Glutamatergic neuron (in vitro differentiated cells): ENCODE measurements at places on chromosomes 3 and 15.

- DNase-seq: no peak
These were observed 33.9 kb downstream of the FSTL1 start for GRCh38 chr3:120416868-120417267.

GRCh38 chr3:2099028-2099671, 484 bp downstream of the CNTN4 start:
- DNase-seq: peak; percentile 63

DNA sequence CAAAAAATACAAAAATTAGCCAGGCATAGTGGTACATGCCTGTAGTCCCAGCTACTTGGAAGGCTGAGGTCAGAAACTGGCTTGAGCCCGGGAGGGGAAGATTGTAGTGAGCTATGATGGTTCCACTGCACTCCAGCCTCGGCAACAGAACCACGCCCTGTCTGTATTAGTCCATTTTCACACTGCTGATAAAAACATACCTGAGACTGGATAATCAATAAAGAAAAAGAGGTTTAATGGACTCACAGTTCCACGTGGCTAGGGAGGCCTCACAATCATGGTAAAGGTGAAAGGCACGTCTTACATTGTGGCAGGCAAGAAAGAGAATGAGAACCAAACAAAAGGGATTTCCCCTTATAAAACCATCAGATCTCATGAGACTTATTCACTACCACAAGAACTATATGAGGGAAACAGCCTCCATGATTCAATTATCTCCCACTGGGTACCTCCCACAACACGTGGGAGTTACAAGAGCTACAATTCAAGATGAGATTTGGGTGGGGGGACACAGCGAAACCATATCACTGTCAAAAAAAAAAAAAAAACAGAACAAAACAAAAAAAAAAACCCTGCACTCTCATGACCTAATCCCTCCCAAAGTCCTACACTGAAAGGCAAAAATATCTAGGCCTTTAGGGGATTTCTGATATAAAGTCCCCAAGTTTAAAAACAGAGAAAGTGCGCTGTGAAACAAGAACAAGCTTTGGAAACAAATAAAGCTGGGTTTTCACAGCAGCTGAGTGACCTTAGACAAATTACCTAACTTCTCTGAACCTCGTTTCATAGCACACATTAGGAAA, 224.7 kb downstream of the IGSF11 start:
- DNase-seq: no peak

- DNase-seq: no peak
These were observed 420.7 kb downstream of the ZNF385D start for GRCh38 chr3:21330293-21330692.

DNA sequence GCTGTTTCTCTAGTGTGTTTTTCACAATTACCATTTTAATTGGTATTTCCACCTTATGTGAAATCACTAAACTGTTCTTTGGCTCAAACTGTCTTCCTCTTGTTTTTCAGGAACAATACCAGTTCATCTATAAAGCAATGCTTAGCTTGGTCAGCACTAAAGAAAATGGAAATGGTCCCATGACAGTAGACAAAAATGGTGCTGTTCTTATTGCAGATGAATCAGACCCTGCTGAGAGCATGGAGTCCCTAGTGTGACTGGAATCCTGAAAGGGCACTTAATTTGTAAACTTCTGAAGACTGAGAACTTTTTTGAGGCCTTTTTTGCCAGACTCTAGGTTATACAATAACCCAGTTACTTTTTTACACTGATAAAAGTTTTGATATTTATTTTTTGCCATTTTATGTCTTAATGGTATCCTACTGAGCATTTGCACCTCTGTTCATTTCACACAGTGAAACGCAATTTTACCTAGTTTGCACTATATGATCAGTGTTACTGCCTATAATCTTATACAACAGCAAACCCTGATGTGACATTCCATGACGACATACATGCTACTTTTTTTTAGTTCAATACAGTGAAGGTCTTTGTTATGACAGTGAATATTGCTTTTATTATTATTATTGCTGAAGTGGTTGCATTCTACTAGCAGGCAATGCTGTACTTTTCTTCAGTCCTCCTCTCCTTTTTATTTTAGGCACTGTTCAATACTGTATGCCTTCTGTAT, 80.1 kb downstream of the FEZF2 start:
- no peak for DNase-seq

DNA sequence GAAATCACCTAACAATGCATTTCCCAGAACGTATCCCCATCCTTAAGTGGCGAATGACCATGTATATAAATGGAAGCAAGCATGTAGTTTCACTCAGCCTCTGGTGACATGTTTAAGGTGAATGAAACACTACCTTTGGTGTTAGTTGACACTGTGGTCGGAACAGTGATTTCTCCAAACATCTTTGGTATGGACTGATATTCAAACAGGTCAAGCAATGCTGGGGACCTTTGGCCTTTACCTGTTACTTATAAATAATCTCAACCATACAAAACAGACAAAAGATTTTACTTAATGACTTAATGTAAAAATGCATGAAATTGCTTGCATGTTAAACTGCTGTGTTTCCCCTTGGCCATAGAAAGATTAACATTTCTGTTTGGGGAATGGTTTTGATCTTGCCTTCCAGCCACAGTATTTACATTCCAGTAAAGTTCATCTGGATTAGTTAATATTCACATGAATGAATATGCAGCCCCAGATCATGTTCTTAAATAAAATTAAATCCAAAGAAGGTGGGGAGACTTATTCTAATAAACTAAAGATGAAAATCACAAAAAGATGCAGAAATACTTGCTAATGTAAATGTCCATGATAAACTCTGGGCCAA, 74.4 kb upstream of the HES1 start:
- DNase-seq: no peak

GRCh38 chr3:72485641-72486040, 362.6 kb downstream of the SHQ1 start:
- DNase-seq: no peak

GRCh38 chr3:127406309-127407025, 118.6 kb upstream of the PRR20G start:
- no peak for DNase-seq

- no peak for DNase-seq
These were observed 156.7 kb downstream of the CACNA2D3 start for GRCh38 chr3:54279005-54279583.

GRCh38 chr3:164476631-164477030, 601.7 kb downstream of the SI start:
- DNase-seq: no peak

DNA sequence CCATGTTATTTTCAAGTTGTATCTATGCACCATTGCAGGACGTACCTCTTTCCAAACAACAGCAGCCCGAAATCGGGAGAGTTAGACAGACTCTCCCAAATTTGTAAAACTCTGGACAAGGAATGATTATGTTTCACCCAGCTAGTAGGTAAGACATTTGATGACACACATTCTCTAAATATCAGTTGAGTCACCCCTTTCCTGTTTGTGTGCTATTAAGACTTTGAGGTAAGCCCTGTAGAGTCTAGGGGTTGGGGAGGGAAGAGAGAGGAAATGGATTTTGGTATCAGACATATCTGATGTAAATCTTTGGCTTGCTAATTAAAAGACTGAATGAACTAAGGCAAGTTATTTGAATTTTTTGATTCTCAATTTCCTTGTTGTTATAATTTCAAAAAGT, 999.0 kb downstream of the TUSC7 start:
- no peak for DNase-seq

- DNase-seq: no peak
These were observed 98.7 kb upstream of the BFSP2 start for GRCh38 chr3:133301194-133301593.

GRCh38 chr15:68012911-68013310, 41.2 kb upstream of the PIAS1 start:
- DNase-seq: no peak

DNA sequence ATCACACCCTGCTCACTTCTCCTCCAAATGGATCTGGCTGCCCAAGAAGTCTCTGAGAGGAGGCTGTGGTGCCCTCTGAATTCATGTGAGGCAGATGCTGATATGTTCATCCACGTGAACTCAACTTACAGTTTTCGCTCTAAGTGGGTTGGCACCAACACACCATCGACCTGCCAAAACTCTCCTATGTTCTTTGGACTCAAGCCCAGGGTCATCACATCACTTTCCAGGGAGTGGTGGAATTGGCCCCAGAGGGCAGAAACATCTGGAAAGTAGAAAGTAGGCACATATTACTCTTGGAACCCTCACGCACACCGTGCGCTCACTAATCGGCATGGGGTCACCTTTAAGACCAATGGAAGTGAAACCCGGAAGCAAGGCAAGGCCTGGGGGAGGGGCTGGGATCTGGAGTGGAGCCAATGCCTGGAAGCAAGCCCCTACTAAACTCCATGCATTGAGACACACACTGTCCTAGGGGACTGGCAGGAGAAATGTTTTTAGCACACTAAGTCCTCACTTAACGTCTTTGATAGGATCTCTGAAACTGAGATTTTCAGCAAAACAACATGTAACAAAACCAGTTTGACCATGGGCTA, 41.4 kb downstream of the SSUH2 start:
- DNase-seq: no peak

- no peak for DNase-seq
These were observed 58.1 kb upstream of the POMGNT2 start for GRCh38 chr3:43163895-43164493.

- no peak for DNase-seq
These were observed 278.6 kb downstream of the UBE2E2 start for GRCh38 chr3:23481616-23482278.

DNA sequence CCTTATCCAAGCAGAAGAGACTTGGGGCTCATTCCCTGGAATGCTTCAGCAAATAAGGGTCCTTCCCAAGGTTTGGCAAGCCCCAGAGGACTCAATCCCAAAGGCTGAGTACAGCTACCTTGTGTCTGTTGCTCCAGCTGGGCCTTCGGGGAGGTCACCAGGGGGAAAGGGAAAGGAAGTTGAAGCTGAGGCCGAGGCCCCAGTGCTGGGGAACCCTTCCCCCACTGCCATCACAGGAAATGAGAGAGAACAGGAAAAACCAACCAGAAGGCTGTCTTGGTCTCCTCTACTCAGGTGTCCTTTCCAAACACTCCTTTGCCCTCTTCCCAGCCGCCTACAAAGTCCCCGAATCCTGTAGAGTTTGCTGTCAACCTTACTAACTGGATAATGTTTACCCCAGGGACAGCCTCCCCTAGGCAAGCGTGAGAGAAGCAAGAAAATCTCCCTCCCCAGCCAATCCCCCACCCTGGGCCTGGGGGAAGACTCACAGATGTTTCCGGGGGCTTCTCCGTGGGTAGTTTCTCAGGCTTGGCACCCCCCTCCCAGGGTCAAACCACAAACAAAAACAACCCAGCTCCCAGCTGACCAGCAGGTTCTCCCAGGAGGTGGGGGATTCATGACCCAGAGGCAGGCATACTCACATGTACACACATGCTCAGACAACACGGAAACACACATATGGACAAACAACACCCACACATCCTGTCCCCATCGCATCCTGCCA, 5.5 kb downstream of the CSRNP1 start:
- peak; percentile 41 for DNase-seq

GRCh38 chr3:33597257-33597689, 120.8 kb downstream of the CLASP2 start:
- no peak for DNase-seq

- DNase-seq: no peak
These were observed 45.3 kb downstream of the ILDR1 start for GRCh38 chr3:121976727-121977126.

GRCh38 chr3:111864821-111865656, 6.0 kb downstream of the PHLDB2 start:
- no peak for DNase-seq

- no peak for DNase-seq
These were observed 98.2 kb downstream of the FBN1 start for GRCh38 chr15:48547286-48547685.

- no peak for DNase-seq
These were observed 170.6 kb downstream of the MYRIP start for GRCh38 chr3:39980058-39980457.

DNA sequence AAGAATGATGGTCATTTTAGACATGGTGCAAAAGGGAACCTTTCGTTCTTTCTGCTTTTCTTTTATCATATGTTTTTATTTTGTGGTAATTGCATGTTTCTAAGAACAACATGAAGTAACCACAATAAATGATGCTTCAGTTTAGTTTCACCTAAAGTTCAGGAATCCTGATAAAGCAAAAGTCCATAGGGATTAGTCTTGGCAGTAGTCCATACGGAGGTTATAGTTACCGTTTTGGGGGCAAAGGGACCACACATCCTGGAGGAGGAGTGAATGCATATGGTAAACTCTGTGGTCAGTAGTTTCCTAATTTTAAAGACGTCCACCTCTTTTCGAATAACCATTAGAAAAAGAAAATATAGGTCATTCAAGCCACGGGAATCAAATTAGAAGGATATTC, 141.5 kb downstream of the MCTP2 start:
- DNase-seq: no peak

DNA sequence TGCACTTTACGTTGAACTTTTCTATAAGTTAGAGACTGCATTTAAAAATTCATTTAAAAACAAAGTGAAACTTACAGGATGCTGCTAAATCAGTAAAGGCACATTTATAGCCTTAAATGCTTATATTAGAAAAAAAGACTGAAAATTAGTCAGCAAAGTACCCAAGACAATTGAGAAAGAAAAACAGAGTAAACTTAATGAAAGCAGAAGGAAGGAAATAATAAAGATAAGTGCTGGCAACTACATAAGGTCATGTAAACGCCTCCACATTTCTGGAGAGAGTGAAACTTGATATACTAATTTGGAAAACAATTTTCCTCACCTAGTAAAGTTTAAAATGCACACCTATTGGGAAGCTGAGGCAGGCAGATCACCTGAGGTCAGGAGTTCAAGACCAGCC, 58.2 kb upstream of the ACAN start:
- DNase-seq: no peak

GRCh38 chr3:107555359-107555758, 32.6 kb downstream of the BBX start:
- no peak for DNase-seq

- no peak for DNase-seq
These were observed 18.7 kb upstream of the FOXP1 start for GRCh38 chr3:71602256-71602655.

DNA sequence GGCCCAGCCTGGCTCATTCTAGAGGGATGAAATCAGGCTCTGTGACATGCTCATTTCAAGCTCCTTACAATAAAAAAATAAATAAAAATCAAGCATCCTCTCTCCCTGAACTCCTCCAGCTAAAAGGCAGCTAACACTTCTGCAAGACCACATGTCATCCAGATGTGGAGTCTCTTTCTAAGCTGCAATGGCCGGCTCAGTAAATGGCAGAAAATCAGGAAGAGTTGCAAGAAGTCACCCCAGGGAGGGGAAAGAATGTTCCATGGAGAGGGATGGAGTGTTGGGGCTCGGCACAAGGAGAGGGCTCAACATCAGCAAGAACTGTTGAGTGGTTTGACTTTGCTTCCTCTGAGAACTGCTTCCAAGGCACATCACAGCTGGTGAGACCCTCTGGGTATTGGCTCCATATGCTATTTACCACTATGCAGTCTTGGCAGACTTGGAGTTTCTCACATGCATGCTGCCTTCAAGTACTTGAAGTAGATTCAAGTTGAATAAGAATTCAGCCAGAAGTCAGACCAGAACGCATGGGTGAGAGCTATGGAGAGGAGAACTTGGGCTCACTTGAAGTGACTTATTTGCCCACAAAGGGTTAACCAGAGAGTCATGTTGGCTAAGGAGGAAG, 689.0 kb downstream of the NTRK3 start:
- DNase-seq: no peak

- DNase-seq: no peak
These were observed 75.3 kb downstream of the TMEM108 start for GRCh38 chr3:133113526-133113925.
